ENCODE measurements at places on chromosomes 4 and X.

- DNase-seq: no peak
These were observed 322.9 kb downstream of the RAPGEF2 start for GRCh38 chr4:159425737-159426305.

DNA sequence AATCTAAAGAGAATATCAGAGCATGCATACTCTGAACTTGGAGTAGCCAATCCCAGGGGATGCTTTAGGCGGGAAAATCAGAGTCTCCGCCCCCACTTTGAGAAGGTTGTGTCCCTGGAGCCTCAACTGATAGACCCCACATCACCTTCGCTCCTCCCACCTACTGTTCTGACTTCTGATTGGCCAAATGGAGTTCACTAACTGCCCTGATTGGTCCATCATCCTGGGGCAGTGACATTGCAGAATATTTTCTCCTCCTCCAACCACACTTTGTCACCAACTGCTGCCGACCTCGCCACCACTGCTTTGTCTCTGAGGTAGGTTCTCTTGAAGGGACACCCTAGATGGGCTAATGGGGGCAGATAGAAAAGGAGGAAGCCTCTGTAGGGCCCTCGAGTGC, 22.7 kb upstream of the SPACA5B start:
- DNase-seq: no peak

- no peak for DNase-seq
These were observed 55.9 kb downstream of the HTRA3 start for GRCh38 chr4:8325291-8325973.

- DNase-seq: peak; percentile 24
These were observed 4.3 kb downstream of the WDR44 start for GRCh38 chrX:118350221-118350620.

GRCh38 chr4:88999392-88999930, 57.5 kb downstream of the FAM13A start:
- DNase-seq: no peak

GRCh38 chr4:126755506-126755905, 877.3 kb upstream of the INTU start:
- no peak for DNase-seq
